Activated CD8-positive, alpha-beta memory T cell treated with anti-CD3 and anti-CD28 coated beads for 36 hours (primary cell): ENCODE measurements at places on chromosomes 11 and 22. TPM values are rescaled to one million over a fixed set of nuclear protein-coding genes. Genes with fewer than 3 reads are reported as not detected.

CADM1 gene
- total RNA-seq: 0.52 TPM

GPHA2 gene
- total RNA-seq: not detected

USP2 gene
- total RNA-seq: 0.44 TPM

INS gene
- not detected for total RNA-seq

CCDC89 gene
- total RNA-seq: not detected

CCDC81 gene
- 0.13 TPM for total RNA-seq

DDIAS gene
- 30.0 TPM for total RNA-seq

CYP2D6 gene
- 1.4 TPM for total RNA-seq

MISFA gene
- 0.84 TPM for total RNA-seq

OR52K1 gene
- total RNA-seq: not detected

SH3BP1 gene
- 105 TPM for total RNA-seq

OR52W1 gene
- total RNA-seq: not detected

OR51E1 gene
- not detected for total RNA-seq

CAPN1 gene
- total RNA-seq: 75.6 TPM

TBX10 gene
- total RNA-seq: not detected

ENTHD1 gene
- 0.46 TPM for total RNA-seq

SCUBE1 gene
- total RNA-seq: 0.31 TPM

SHISAL1 gene
- total RNA-seq: not detected

TECTA gene
- 0.36 TPM for total RNA-seq

OR2AT4 gene
- total RNA-seq: not detected

DDX10 gene
- total RNA-seq: 60.4 TPM

FUT4 gene
- 7.0 TPM for total RNA-seq

ADAMTS8 gene
- not detected for total RNA-seq

MOGAT2 gene
- not detected for total RNA-seq

C11orf86 gene
- not detected for total RNA-seq

OR5AN1 gene
- total RNA-seq: not detected

CLP1 gene
- total RNA-seq: 19.8 TPM

SOX10 gene
- total RNA-seq: not detected

PRG3 gene
- not detected for total RNA-seq

AMOTL1 gene
- 1.6 TPM for total RNA-seq

GLB1L2 gene
- 9.0 TPM for total RNA-seq
